ENCODE measurements at places on chromosomes 2 and 18.

GRCh38 chr2:36294316-36294721, 61.3 kb upstream of the CRIM1 start:
- DNase-seq = no peak

GRCh38 chr2:214651451-214651850, 158.0 kb downstream of the BARD1 start:
- DNase-seq = no peak

- no peak for DNase-seq
These were observed 55.8 kb downstream of the ID2 start for GRCh38 chr2:8737571-8738175.

DNA sequence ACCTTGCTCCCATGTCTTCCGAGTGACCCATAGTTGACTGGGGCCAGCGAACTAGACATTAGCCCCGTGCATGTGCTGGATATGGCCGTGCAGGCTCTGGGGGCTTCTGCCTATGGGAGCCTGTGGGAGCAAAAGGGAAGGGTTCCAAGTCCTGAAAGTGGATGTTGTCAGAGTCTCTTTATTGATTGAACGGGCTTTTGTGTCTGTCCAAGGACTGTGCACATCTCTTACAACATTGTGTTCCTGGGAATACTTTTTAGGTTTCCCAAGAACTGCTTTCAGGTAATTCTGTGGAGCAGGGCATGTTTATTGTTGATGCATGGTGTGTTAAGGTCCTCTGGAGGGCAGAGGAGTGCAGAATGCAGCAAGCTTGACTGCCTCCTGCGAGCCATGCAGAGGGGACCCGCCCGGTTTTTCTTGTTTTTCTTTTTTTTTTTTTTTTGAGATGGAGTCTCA, 5.0 kb downstream of the RNF144A start:
- no peak for DNase-seq

- no peak for DNase-seq
These were observed 94.6 kb downstream of the RTP5 start for GRCh38 chr2:241964133-241964532.

All from Right ventricle myocardium superior (tissue), 1 donor.